MCF 10A (cell line): ENCODE measurements at places on chromosomes 3 and 15.

DNA sequence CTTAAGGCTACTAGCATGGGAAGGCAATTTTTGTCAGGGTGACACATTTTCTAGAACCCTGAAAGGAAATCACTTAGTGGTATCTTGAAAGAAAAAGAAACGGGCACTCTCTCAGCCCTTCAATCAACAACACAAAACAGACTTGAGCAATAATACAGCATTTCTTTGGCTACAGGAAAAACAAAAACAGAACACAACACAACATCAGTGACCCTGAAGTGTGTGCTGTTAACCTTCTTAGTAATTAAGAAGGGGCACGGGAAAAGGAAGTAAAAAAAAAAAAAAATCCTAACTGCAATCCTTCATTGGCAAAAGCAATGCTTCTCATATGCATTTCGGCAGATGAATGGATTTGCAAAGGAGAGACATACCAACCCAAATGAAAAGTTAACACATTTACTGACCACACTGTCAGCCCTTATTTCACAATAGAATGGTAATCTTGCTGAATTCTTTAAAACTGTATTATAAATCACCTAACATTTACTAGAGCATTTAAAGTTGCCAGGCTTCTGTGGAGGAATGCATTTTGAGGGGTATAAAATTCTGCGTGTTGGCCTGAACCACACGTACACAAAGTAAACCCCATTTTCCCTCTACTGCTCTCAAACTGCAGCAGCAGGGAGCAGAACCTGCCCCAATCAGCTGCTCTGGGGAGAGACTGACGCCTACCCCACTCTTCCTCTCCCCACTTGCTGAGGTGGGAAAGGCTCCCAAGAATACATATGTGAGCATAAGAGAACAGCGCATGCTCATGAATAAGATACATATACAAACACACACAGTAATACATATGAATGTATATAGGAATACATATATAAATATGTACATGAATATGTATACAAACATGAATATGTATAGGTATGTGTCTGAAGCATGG lies 198.5 kb downstream of the FOXP1 start:
- no peak for DNase-seq

DNA sequence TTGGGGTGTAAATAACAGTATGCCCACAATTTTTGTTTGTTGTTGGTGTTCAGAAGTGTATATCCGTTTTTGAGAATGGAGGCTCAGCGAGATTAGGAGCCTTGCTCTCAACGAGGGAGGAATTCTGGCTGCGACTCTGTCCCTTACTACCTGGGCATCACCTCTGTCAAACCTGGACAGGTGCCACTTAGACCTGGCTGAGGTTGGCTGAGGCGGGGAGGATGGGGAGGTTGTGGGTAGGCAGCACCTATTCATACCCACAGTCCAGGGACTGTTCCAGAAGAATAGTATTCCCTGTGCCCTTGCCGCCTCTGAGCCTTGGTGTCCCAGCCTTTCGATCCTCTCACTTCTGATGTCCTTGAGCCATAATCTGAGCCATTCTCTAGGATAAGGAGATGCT lies 99.9 kb downstream of the LINGO1 start:
- DNase-seq, result no peak

- DNase-seq, result no peak
Measured at GRCh38 chr15:63210151-63211091, 21.0 kb downstream of the RAB8B start.

DNA sequence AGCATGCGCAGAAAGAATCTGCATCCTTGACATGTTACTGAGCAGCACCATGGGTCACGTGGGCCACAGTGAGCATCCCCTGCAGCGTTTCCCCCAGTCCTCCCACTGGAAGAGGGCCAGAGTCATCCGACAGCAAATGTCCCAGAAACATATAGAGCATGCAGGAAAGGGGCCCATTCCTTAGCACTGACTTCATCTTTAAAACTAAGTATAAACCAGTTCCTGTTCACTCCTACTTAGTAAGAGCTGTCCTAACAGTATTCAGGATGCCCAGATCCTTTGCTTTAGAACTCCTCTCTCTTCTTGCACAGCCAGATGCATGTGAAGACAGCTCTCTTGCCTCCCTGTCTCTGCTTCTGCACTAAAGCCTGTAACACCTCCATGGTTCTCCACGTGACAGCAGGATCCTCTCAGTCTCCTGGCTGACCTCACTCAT lies 79.3 kb upstream of the OXTR start:
- no peak for DNase-seq

- no peak for DNase-seq
Measured at GRCh38 chr3:112675349-112675748, 34.4 kb upstream of the CCDC80 start.

GRCh38 chr3:77053795-77054194 lies 13.9 kb downstream of the ROBO2 start:
- DNase-seq, result no peak

- no peak for DNase-seq
Measured at GRCh38 chr3:43448098-43448497, 161.8 kb downstream of the SNRK start.

GRCh38 chr3:132253262-132253878 lies 63.8 kb upstream of the ACP3 start:
- peak; percentile 69 for DNase-seq

GRCh38 chr3:122977746-122978466 lies 49.7 kb downstream of the SEMA5B start:
- DNase-seq, result peak; percentile 65

DNA sequence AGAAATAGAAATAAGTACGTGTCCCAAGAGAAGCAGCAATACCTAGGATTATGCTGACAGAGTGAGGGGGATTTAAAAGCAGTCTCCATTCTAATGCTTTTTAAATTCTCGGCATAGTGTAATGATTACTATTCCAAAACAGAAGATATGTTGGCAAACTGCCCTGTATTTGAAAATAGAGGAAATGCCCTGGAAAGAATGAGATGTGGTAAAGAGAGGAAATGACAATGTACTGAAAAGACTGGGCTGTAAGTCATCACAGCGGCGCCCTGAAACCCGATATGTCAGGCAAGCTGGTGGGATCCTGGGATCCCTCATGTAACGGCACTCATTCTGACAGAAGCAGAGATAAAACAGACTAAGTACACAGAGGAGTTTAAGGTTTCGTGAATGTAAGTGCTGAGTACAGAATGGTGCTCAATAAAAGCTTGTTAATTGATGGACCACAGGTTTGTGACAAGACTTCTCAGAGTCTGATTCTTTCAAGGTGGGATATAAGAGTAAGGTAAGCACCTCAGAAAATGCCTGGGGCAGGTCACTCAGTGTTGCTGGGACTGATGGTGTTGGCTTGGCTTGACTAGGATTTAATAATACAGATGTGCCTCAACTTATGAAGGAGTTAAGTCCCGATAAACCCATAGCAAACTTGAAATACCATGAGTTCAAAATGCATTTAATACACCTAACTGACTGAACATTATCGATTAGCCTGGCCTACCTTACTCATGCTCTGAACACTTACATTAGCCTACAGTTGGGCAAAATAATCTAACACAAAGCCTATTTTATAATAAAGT lies 91.4 kb downstream of the NFKBIZ start:
- DNase-seq, result peak; percentile 79

DNA sequence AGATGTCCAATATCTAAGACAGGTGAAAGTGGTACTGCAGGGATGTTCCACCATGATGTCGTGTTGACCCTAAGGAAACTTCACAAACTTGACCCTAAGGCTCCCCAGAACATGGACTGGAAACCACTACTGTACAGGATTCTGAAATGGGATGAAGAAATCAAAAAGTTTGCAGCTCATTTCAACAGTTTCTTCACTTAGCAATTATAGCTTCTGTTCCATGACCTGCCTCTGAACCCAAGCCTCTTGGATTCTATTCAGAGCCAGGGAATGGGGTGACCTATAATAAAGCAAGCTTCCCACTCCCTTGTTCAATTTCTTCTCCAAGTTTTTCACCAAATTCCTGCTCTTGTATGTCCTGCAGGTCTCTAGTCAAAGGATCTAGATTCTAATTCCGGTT lies 40.7 kb downstream of the DUT start:
- DNase-seq, result no peak

GRCh38 chr3:50519471-50520089 lies 16.1 kb upstream of the CACNA2D2 start:
- peak; percentile 61 for DNase-seq

- DNase-seq, result no peak
Measured at GRCh38 chr3:51734572-51734907, 27.7 kb downstream of the GRM2 start.

GRCh38 chr3:128348075-128348474 lies 118.6 kb downstream of the DNAJB8 start:
- DNase-seq, result no peak

DNA sequence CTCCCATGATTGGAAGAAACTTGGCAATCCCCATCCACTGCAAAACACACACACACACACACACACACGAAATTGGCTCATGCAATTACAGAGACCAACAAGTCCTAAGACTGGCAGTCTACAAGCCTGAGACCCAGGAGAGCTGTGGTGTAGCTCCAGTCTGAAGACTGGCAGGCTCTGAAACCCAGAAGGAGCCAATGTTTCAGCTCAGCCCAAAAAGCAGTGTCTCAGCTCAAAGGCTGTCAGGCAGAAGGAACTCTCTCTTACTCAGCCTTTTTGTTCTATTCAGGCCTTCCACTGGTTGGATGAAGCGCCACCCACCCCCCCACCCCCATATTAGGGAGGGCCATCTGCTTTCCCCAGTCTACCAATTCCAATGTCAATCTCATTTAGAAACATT lies 32.1 kb downstream of the MESD start:
- DNase-seq, result peak; percentile 46

- no peak for DNase-seq
Measured at GRCh38 chr3:195834675-195835583, 23.2 kb upstream of the MUC4 start.

DNA sequence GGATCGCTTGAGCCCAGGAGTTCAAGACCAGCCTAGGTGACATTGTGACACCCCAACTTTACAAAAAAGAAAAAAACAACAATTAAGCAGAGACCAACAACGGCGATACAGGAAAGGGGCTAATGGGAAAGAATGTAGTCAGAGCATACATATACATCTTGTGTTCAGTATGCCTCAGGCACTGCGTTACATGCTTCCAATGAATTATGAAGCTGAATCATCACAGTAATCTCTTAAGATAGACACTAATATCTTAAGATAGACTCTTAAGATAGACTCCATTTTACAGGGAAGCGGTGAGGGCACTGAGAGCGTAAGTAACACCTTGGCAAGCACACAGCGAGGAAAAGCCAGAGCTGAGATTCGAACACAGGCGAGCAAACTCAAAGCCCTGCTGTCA lies 6.1 kb upstream of the LDHAL6B start:
- no peak for DNase-seq

DNA sequence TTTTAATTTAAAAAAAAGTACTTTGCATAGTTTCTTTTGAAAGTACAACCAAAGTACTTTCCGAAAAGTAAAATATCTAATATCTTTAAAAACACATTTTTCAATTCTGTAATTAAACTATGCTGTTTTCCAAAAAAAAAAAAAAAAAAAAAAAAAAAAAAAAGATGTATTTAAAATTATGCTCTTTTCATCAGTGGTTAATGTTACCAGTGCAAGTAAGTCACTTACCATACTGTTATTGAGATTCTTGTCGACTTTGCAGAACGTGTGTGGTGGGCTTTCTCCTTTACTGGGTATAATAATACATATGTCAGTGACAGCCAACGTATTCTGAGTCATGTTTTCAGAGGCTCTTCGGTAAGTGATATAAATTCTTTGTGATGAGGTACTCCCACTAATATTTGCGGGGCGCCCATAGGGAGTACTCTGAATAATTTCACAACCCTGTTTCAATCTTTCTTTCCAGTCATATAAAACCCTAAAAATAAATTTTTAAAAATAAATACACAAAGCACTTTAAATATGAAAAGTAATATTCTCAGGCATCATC lies 39.9 kb downstream of the DENND4A start:
- DNase-seq, result no peak

GRCh38 chr3:51944451-51945021 lies 2.4 kb downstream of the PARP3 start:
- DNase-seq, result no peak

- peak; percentile 26 for DNase-seq
Measured at GRCh38 chr15:52496776-52497470, 31.8 kb downstream of the MYO5A start.

DNA sequence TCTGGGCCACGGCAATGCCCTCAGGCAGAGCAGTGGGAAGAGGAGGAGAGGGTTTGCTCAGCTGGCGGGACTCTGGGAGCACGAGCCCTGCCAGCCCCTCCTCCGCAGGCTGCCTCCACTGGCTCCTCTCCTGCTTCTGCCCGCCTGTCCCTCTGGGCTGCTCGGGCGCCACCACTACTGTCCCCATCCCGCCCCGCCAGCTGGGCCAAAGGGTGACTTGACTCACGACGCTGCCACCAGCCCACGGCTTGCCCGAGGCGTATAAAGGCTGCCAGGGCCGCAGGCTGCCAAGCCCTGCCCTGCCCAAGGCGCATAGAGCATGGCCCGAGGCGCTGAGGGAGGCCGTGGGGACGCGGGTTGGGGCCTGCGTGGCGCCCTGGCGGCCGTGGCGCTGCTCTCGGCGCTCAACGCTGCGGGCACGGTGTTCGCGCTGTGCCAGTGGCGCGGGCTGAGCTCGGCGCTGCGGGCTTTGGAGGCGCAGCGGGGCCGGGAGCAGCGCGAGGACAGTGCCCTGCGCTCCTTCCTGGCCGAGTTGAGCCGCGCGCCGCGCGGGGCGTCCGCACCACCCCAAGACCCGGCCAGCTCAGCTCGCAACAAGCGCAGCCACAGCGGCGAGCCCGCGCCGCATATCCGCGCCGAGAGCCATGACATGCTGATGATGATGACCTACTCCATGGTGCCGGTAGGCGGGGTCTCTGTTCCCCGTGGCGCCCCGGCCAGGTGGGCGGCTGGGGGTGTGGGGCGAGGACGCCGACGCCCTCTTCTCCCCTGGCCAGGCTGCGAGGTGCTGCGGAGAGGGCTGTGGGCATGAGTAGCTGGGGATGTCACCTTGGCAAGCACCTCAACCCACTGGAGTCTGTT lies at the start of gene GLDN:
GLDN (plus strand) TSS at position 290 of the 861 bp plus-strand sequence; CDS start at position 320, 30 bp downstream.
- DNase-seq, result no peak

- DNase-seq, result no peak
Measured at GRCh38 chr3:12246497-12247163, 42.2 kb upstream of the PPARG start.

- DNase-seq, result no peak
Measured at GRCh38 chr3:70990723-70991122, 592.8 kb downstream of the FOXP1 start.

GRCh38 chr3:183797996-183798395 lies 27.4 kb downstream of the MAP6D1 start:
- no peak for DNase-seq

GRCh38 chr3:61532739-61533500 lies 28.5 kb upstream of the PTPRG start:
- no peak for DNase-seq

DNA sequence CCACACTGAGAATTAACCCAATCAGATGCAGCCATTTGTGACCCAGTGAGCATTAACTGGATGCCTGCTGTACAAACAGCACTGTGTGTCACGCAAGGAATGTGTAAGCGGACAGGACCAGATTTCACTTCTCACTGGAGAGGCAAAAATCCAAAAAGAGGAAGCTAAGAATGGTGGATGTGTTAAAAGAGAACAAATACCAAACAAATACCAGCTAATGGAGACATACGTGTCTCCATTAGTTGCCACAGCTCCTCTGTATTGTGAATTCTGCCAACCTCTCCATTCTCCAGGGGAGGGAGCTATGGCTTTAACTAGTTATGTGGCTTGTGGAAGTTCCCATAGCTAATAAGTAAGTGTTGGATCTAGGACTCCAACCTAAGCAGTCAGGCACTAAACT lies 2.6 kb downstream of the LTF start:
- peak; percentile 22 for DNase-seq
